ENCODE measurements at places on chromosomes 16 and 17.
A peak's percentile ranks its signal among the peaks of the same experiment; 100 is the strongest.

DNA sequence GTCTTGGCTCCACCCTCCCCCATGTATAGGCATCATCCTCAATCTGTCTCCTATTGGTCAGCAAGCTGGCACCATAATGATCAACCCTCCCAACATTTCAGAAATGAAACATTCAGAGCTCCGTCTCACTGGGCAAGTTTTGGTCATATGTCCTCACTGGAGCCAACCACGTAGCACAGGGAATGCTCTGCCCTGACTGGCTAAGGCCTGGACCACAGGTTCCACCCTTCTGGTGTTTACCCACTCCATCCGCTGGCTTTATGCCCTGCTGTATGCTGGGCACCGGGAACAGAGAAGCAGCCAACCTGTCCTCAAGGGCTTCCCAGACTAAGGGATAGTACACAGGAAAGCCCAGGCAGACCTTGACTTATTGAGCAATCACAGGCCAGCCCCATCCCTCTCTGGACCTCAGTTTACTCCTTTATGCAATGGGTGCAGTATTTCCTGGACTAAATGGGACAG, 20.5 kb downstream of the MYO15A start:
- DNase-seq = no peak

GRCh38 chr17:66978514-66979061, 14.1 kb downstream of the CACNG4 start:
- DNase-seq = no peak

DNA sequence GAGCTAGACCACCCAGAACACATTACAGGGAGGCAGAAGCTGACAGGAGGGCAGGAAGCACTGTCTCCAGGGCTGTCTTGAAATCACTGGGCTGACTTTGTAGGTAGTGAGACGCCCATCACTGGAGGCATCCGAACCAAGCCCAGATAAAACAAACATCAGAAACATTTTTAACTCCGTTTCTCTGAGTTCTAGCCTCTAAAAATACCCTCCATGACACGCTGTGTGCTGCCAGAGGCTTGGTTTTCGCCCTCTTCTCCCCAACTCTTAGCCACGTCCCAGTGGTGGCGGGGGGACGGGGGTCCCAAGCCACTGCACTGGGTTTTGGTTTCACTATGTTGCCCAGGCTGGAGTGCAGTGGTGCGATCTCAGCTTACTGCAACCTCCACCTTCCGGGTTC, 1.2 kb downstream of the CEP295NL start:
- no peak for DNase-seq

DNA sequence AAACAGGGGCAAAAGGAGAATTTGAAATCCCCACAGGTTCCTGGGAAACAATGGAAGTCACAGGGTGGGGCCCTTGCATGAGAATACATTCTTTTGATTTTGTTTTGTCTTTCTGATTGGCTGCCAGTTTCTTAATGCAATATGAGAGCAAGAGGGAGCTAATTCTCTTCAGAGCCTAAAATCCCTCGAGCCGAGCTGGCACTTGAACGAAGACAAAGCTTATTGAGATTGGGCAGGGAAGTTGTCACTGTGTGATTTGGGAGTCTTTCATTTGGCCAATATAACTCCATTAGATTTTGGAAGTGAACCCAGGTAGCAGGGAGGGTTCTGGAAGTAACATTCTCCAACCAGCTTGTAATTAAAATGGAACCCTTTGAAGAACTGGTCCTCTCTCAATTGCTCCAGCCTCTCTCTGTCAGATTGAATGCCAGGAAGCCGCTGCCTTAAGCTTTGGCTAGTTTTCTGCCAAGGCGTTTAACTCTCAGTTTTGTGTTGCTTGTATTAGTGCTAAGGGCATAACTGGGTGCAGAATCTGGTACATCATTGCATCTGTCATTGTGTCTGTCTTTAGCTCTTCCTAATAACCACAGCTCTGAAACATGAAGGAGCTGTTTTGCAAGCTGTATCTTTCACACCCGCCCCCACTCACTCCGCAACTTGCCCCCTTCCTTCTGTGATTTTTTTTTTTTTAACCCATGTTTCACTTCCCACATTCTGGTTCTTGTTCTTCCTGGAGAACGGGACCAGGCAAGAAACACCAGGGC, 272.0 kb downstream of the MAF start:
- DNase-seq = no peak

DNA sequence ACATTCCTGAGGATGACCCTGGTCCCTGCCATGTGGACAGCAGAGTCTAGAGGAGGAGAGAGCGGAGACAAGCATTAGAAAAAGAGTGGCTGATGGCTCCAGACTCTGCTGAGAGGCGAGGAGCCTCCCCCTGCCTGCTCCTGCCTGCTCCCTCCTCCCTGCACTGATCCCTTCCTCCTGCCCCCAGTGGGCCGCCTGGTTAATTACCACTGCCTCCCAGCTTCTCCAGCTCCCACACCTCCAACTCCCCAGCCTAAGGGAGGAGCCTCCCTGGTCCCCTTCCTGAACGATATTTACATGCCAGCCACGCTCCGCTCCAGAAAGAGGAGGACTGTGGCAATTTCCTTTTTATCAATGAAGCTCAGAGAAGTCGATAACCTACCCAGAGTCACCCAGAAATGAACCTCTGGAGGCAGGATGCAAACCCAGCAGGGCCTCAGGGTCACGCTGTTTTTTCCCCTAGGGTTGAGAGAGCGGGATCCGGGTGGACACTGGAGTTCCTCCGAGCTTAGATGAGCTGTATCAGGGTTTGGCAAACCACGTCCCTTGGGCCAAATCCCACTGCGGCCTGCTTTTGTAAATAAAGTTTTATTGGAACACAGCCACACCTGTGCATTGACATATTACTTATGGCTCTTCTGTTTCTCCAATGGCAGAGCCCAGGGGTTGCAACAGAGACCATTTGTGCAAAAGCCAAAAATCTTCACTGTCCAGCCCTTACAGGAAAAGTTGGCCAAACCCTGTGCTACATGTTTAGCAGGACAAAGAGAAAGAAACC, 27.1 kb upstream of the JPH3 start:
- DNase-seq = no peak

GRCh38 chr17:73757420-73757819, 113.2 kb upstream of the SDK2 start:
- DNase-seq = no peak

GRCh38 chr16:57115168-57115513, 22.8 kb downstream of the CPNE2 start:
- DNase-seq = no peak

DNA sequence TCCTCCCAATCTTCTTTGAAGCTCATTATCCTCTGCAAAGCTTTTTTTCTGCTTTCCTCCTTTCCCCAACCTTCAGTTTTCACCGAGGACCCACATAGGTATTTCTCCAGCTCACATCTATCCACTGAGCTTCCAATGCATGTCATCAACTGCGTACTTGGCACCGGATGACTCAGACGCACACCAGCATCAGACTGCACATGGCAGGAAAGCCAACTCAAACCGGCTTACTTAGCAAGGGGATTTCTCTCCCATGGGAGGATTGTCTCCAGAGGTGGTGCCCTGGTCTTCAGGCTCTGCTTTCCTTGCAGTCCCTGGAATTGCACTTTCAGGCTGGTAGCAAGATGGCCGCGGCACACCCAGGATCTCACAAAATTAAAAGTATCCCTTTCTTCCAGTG, 1.7 kb upstream of the AKTIP start:
- DNase-seq = peak; percentile 41

DNA sequence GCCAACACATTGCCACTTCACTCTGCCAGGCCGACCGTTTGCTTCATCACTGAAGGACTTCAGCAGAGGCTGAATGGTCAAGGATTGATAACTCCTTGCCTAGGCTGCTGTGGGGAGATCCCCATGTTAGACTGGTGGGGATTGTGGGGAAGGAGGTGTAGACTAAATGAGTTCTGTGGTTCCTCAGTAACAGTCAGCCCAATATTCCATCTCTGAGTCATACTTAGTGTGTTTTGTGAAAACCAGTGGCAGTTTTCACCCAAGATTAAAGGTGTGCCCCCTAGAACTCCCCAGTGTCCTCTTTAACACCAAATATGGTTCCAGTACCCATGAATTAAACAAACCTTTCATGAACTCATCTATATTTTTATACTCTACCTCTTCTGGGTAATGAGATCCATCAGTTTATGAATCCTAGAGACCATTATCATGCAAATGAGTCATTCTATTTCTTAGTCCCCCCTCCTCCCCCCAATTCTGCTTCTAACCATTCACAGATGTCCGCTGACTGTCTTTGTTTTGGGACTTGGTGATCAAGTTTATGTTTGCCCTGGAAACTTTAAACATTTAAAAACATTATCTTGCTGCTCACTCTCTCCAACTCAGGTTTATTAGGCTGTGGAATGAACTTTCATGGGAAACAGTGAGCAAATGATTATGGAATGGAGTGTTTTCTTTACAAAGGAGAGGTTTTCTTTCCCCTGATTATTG, 66.8 kb upstream of the GAS7 start:
- no peak for DNase-seq

DNA sequence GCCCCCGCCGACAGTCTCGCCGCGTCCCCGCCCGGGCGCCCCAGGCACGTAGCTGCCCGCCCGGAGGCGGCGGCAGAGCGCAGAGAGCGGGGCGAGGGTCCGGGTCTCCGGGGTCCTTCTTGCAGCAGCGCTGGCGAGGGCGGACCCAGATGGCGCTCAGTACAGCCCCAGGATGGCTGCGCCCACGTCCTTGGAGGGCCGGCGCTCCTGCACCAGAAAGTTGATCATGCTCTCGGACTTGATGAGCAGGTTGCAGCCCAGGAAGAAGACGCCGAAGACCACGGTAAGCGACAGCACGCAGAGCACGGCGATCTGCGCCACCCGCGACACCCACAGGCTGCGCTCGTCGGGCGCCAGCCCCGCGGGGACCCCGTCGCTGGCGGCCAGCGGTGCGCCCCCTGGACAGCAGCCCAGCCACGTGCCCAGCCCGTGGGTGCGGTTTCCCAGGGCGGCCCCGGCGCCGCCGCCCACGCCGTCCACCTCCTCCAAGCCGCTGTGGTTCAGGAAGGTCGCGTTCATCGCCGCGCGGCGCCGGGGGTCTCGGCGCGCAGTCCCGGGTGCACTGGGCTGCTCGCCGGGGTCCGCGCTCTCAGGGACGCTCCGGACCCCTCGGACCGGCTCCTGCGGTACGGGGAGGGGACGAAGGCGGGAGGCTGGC, 435 bp downstream of the RPRML start:
- no peak for DNase-seq

DNA sequence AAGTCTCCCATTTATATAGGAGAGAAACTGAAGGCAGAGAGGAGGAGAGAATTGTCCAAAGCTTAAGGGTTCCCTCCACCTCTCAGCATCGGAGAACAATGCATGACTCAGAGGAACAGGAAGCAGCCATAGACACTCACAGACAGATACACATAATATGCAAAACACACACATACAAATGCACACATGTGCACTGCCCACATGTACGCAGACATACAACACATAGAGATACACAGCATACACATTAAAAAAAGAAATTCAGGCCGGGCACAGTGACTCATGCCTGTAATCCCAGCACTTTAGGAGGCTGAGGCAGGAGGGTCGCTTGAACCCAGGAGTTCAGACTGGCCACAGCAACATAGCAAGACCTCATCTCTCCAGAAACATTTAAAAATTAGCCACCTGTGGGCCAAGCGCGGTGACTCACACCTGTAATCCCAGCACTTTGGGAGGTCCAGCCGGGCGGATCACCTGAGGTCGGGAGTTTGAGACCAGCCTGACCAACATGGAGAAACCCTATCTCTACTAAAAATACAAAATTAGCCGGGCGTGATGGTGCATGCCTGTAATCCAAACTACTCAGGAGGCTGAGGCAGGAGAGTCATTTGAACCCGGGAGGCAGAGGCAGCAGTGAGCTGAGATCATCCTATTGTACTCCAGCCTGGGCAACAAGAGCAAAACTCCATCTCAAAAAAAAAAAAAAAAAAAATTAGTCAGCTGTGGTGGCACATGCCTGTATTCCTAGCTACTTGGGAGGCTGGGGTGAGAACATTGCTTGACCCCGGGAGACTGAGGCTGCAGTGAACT, 11.3 kb downstream of the ERAL1 start:
- DNase-seq = no peak

DNA sequence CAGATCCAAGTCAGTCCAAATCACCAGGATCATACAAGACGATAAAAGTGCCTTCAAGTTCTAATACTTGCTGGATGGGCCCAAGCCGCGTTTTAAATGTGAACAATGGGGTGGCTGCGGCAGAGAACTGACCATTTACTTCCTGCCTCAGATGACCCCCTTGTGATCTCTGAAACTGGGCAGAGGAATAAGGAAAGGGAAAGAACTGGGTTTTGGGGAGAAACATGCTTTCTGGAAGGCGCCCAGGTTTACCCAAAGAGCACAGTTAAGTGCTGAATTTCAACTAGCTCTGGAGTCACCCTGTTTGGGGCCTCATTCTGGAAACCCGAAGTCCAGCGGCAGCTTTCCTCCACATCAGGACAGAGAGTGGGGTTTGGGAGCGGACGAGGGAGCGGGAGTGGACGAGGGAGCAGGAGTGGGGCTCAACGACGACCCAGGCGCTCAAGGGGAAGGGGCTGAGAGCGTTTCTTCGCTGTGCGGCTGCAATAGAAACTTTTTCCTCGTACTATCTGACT, 1.6 kb downstream of the FAM20A start:
- no peak for DNase-seq

DNA sequence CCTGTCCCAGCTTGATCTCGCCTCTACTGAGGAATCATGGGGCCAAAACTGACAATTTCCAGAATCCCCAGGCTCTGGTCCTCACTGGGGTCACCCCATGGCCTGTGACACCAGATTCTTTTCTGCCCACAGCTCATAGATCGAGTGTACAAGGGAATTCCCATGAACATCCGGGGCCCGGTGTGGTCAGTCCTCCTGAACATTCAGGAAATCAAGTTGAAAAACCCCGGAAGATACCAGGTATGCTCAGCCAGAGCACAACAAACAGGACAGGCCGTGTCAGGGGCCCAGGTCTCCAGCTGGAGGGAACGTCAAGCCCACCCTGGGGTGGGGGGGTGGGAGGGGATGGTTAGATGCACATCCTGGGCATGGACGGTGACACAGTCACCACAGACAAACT, 17.5 kb downstream of the USP6 start:
- no peak for DNase-seq

DNA sequence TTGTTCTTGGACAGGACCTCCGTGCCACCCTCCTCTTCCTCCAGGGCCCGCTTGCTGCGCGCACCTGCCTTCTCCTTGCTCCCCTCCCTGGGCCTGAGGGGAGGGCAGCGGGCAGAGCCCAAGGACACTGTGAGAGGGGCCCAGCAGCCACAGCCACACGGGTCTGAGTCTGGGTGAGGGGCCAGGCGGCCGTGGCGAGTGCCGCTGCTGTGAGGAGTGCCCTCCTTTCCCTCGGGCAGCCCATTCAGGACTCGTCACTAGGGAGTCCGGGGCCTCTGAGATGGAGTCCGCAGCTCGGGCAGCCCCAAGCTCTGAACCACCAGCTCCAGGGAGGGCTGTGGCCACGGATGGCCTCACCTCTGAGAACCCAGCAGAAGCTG, 5.6 kb downstream of the DUS1L start:
- DNase-seq = no peak

- DNase-seq = peak; percentile 20
Measured at GRCh38 chr17:70608957-70609356, 439.6 kb downstream of the KCNJ2 start.

- DNase-seq = no peak
Measured at GRCh38 chr17:45677770-45678169, 106.3 kb upstream of the CRHR1 start.
